ENCODE measurements at places on chromosomes 1 and 21. TPM values are rescaled to one million over a fixed set of nuclear protein-coding genes. Genes with fewer than 3 reads are reported as not detected.

DNA sequence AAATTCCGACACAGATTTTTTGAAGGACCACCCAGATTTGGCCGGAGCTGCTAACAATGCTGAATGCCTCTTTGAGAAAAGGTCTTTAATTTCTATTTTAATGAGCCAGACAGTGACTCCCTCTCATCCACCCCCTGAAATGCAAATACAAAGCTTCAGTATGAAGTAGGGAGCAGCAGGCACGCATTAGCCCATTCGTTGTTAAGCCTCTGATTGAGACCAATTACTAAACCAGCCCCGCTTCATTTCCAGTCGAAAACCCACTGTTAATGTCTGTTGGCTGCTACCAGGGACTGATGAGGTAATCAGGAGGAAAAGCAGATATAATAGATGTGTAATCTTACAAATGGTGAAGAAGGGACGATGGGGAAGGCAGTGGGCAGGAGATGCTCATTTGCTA lies 4.8 kb upstream of the C8A start:
- DNase-seq = no peak

- DNase-seq = no peak
Measured at GRCh38 chr1:35080171-35080854, 1.1 kb downstream of the ZMYM1 start.

DNA sequence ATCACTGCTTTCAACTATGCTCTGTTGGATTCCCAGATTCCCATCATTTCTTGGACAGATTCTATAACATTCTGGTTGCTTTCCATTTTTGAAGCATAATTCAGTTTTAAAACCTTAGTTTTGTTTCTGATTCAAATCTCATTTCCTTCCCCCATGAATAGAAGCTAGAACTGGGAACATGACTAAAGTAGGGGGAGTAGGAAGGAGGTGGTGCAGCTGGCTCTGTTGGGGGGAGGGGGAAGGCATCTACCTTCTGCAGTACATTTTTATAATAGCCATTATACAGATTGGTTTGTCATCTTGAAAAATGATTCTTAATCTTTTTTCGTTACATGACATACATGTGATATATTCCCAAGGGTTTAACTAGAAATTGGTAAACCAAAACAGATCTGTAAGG lies 48.1 kb downstream of the SMG7 start:
- DNase-seq = no peak

Gene ATP8B2
- total RNA-seq = 231 TPM

DNA sequence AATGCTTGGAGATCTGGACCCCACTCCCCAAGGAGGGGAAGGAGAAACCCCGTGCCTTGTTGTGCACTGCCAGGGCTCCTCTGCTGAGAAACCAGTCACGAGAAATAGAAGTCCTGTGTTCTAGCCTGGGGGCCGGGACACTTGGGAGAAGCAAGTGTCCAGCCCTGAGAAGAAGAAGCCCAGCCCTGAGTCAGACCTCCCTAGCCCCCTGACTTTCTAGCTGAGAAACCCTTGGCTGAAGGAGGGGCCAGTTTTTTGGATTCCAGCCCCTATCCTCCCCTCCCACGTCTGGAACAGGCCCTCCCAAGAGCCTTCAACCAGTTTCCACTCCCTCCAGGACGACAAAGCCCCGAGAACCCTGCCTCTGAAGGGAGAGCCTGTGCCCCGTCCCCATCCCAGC lies 100.5 kb downstream of the NAV1 start:
- DNase-seq = no peak

GRCh38 chr1:42996384-42996970 lies 37.8 kb upstream of the SLC2A1 start:
- no peak for DNase-seq

- peak; percentile 69 for DNase-seq
Measured at GRCh38 chr1:197471248-197471985, 203.4 kb downstream of the CRB1 start.

DNA sequence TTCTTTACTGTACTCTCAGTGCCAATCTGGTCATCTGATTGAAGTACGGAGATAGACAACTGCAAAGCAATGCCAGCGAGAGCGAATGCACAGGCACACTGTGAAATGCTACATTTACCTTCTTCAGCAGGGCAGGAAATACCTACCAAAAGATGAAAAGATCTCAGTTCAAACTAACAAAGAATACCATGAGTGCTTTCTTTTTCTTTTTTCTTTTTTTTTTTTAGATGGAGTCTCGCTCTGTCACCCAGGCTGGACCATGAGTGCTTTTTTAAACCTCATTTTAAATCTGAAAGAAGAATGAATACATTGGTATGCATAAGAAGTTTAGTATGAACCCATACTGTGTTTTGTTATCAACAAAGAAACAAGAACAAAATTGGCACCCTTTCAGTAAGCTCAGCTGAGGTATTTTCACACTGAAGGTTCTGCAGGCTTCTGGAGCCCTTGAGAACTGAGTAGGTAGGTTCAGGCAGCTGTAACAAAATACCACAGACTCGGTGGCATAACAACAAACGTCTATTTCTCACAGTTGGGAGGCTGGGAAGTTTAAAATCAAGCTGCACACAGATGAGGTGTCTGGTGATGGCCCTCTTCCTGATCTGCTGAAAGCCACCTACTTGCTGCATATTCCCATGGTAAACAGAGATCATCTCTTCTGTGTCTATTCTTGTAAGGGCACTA lies 1.7 kb upstream of the CHI3L2 start:
- no peak for DNase-seq

- DNase-seq = peak; percentile 20
Measured at GRCh38 chr1:31122741-31123140, 57.2 kb upstream of the PUM1 start.

Gene TRIM67
- not detected for total RNA-seq

GRCh38 chr1:185108321-185108720 lies 48.4 kb downstream of the TRMT1L start:
- DNase-seq = peak; percentile 11

Gene CYP2J2
- total RNA-seq = 0.09 TPM

DNA sequence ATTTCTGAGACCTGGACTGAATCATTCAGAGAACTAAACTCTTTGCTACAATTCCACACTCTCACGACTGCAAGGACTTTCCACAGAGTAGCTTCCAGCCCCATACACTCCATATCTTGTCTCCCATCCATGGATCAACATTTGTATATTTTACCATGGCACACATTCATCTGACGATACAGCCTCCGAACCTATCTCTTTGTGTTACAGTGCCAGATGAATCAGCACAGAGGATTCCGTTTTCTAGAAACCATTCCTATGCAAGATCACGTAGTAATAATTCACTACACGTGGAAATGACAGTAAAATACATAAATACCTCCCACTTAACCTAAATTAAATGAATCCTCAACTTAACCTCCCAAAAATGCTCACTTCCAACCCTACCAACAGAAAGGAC lies 110.0 kb upstream of the PRDX6 start:
- DNase-seq = no peak

Gene SELL
- 0.27 TPM for total RNA-seq

DNA sequence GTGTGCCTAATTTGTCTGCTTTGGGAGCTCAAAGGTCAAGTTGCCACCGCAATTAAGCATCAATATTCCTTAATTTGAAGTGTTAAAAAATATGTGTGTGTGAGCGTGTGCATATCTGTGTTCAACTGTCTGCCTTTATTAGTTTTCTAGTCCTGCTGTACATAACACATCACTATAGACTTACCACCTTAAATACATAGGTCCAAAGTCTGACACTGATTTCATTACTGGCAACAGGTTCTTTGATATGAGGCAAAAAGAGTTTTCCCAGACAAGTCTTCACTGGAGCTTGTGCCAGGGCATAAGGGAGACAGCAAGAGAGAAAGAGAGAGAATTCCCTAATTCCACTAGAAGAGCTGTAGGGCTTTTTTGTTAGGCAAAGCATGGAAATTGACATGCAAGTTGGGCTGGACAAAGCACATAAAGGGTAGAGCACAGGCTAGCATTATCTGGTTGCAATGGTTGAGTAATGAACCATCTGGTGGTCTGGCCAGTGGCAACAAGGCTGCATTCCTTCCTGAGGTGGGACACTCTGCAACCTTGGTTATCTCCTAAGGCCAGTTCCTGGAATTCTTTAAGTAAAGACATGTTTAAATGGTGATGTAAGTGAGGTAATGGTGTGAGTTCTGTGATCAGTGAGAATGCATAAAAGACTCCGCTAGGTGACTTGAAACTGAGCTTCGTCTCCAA lies 457.2 kb upstream of the ADAMTS5 start:
- DNase-seq = peak; percentile 96

GRCh38 chr21:15354516-15354915 lies 289.7 kb upstream of the NRIP1 start:
- no peak for DNase-seq

GRCh38 chr1:212542761-212543187 lies 65.8 kb upstream of the ATF3 start:
- no peak for DNase-seq

DNA sequence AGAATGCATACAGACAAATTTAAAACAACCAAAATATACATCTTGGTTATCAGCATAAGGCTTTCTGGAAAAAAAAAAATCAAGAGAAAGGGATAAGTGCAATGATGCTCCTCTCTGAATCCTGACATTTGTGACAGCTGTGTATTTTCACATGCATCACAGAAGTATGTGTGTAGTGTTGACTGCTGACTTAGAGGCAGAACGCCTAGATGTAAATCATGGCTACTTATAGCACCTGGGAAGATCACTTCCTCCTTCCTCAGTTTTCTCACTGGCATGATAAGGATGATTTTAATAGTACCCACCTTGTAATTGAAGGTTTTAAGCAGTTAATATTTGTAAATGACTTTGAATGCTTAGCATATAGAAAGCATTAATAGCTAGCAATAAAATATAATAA lies 112.5 kb downstream of the MRPL39 start:
- DNase-seq = no peak

DNA sequence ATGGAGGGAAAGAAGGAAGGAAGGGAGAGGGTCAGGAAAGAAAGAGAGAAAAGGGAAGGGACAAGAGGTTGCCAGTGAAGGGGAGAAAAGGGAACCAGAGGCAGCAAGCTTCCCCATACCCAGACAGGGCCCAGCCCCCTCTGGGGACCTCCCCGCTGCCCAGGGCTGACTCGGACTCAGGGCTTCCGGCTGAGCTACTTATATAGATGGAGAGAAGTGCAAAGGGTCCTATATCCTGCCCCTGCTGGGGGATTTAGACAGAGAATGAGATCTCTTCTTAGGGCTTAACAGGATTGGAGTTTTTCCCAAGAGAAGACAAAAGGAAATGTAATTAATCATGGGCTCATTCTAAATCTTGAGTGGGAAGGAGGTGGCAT lies at the start of gene ETV3L:
ETV3L (minus strand) TSS at position 176 of the 377 bp plus-strand sequence. CDS start 285 bp downstream, outside the sequence.
- no peak for DNase-seq

DNA sequence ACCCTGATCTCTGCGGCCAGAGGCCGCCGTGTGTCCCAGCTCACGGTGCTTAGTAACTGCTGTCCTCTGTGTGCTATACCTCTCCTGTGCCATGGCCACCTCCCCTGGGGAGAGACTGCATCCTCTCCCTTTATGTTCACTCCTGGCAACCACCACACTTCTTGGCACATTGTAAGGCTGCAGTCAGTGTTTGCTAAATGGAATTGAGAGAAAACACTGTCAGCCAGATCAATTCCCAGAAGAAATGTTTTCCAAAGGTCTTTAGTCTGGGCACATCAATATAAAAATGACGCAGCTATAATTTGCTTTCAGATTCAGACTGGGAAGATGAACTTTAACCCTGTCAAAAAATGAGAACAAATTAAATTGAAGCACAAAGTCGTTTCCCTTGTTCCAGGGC lies 96.8 kb downstream of the BEND5 start:
- DNase-seq = no peak

Gene LAMB3
- 5.9 TPM for total RNA-seq

GRCh38 chr1:46114925-46115603 lies 17.4 kb downstream of the PIK3R3 start:
- DNase-seq = no peak

DNA sequence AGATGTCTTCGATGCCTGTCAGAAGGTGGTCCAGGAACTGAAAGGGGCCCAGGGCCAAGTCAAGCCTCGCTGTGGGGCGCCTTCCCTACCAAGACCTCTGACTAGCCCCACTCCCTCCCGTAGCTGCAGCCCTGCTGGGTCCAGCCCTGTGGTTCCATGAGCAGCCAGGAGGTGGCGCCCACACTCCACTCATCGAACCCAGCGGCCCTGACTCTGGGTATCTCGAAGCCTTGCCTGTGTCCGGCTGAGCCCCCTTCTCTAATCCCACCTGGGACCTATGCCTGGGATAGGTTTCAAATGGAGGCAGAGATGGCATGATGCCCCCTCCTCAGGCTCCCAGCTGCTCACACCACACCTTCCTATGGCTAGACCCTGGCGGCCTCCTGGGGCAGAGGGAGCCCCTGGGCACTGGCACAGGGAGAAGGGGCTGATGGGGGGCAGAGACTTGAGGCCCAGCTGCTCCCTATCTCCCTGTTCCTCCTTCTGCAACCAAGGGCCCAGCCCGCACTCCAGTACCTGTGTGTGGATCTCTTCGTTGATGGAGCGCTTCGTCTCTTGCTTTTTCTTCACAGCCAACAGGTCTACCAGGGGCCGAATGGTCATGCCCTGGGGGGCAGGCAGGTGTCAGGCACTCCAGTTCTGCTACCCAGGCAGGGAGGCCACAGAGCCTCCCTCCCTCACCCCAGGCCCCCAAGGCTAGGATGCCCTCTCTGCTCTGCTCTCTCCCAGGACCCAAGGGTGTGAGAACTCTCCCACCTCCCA lies 52.0 kb downstream of the SLC9A1 start:
- peak; percentile 57 for DNase-seq

- DNase-seq = no peak
Measured at GRCh38 chr1:238111516-238111915, 220.8 kb upstream of the ZP4 start.

GRCh38 chr1:24391882-24392603 lies 21.5 kb downstream of the STPG1 start:
- peak; percentile 49 for DNase-seq

DNA sequence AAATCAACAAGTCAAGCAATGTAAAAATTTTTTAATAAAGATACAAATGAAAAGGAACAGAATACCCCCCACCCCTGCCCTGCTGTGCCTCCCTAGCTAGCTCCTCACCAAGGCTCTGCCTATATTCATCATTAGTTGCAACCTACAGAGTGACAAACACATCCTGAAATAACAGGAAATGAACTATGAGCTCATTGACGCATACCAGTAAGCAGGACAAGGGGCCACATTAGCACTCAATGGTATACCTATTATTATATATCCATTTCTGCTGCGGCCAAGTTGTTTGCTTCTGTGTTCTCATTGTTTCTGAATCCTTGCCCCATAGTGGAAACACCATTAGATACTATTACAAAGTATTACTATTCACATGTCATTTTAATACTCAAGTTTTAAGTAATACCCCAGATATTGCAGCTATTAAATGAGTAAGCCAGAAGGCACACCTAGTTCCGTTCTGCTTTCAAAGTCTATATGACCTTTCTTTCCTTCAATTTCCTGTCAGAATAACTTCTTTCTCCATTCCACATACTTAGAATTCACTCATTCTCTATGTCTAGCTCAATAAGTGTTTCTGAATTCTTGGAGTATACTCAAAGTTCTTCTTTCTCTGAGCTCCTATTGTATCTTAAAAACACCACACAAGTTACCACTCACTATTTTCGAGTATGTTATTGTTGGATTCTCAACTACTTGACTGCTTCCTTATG lies 1214.9 kb downstream of the PLA2G4A start:
- DNase-seq = no peak

DNA sequence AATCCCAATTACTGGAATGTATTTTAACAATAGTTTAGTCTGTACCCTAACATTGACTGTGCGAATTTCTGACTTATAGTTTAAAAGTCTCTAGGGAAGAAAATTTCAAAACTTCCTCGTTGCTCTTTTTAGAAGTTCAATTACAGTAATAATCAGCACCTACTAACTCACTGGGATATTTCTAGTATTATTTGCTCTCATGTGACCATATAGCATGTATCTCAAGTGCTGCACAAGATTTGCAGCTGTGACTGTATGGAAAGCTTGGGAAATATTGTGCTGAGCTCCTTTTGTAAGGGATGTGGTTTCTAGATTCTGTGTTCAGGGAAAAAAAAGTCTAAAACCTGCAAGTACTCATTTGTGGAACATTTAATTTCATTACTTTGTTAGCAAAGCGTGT lies 153.1 kb downstream of the ST6GALNAC3 start:
- DNase-seq = no peak

All from fibroblast of the aortic adventitia (primary cell).